ENCODE measurements at places on chromosomes 5 and 9.

GRCh38 chr5:17805227-17805825, 171.1 kb downstream of the TAF11L14 start:
- no peak for DNase-seq

DNA sequence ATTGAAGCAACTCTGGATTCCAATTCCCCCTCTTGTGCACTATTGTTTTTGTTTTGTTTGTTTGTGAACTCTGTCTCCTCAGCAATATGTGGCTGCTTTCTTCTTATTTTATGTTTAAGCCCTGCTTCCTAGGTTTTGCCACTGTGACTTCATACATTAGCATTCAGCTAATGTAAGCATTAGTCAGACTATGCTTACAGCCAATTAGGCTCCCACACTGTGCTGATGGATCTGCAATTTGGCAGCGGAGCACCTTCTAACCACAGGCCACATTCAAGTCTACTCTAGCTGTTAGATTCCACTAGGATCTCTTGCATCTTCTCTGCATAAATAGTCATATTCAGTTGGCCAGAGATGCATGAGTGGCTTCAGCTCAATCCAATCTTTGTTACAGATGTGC, 9.6 kb upstream of the BICD2 start:
- no peak for DNase-seq

DNA sequence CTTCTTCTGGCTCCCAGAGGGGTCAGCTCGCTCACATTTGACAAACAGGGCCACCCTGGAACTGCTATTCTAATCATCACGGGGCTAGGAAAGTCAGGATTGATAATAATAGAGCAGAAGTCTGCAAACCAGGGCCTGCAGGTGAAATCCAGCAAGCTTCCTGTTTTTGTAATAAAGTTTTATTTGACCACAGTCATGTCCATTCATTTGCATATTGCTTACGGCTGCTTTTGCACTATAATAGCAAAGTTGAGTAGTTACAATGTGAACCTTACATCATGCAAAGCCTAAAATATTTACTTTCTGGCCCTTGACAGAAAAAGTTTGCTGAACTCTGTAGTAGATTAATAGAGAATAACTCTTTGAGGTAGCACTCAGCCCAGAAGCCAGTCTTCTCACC, 63.2 kb upstream of the CTXN3 start:
- DNase-seq, result no peak

DNA sequence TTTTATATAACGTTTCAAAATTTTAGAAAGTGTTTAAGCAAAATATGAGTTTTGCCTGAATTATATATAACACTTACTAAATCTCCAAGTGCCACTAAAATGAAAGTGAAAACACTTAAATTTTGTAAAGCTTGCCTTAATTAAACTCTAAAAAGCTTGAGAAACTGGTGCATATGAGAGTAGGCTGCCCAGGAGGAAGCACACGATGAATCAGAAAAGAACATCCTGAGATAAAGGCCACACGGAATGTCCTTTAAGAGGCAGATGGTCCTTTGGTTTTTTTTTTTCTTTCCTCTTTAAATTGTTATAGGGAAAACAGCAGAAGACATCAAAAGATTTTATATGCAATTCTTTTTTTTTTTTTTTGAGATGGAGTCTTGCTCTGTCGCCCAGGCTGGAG, 60.3 kb downstream of the HABP4 start:
- no peak for DNase-seq

- no peak for DNase-seq
Observed at GRCh38 chr5:148209151-148209770, 6.4 kb downstream of the SPINK6 start.

DNA sequence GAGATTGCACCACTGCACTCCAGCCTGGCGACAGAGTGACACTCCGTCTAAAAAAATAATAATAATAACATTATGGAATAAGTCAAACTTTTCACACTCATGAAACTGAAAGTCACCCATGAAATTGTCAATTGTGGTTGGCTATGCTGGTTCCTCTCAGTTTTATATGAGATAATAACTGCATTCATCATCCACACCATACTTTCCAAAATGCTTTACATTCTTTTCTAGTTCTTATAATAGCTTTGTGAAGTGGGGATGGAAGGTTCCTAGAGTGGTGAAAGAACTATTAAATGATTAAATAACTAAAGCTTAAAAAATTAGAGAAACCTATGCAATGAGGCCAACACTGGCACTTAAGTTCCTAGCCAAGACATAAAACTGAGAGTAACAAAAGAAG, 12.6 kb upstream of the ASPN start:
- DNase-seq, result no peak

DNA sequence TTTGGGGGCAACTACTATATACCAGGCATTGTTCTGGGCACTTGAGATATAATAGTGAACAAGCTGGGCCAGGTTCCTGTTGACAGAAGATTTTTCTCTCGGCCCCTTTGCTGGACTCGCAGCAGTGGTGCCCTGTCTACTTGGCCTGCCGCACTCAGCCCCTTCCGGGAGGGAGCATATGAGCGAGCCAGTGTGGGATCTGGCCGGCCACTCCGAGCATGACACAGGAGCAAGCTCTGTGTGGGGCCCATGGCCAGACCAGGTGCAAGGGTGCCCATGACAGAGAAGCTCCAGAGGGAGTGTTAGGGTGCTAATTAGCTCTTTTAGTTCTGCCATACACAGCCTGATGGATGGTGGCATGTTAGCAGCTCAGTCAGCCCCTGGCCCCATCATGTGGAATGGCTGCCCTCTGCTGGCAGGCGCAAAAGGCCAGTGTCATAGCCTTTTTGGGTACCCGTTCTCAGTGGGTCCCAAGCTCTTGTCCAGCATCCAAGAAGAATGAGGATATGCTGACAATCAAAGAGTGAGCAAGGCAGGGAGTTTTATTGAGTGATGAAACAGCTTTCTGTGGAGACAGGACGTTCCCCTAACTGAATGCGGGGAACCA, 9.3 kb upstream of the KIF4B start:
- peak; percentile 11 for DNase-seq

- no peak for DNase-seq
Observed at GRCh38 chr5:174721530-174722432, 2.6 kb upstream of the MSX2 start.

DNA sequence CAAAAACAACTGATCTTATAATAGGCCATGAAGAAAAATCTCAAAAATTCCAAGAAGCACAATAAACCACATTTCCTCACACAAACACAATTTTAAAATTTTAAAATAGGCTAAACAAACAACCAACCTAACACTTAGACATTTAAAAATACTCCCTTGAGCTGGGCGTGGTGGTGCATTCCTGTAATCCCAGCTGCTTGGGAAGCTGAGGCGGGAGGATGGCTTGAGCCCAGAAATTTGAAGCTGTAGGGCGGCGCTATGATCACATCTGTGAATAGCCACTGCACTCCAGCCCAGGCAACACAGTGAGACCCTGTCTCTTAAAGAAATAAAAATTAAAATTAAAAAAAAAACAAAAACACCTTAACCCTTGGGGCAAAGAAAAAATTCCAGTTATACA, 36.9 kb upstream of the TESK1 start:
- DNase-seq, result no peak

DNA sequence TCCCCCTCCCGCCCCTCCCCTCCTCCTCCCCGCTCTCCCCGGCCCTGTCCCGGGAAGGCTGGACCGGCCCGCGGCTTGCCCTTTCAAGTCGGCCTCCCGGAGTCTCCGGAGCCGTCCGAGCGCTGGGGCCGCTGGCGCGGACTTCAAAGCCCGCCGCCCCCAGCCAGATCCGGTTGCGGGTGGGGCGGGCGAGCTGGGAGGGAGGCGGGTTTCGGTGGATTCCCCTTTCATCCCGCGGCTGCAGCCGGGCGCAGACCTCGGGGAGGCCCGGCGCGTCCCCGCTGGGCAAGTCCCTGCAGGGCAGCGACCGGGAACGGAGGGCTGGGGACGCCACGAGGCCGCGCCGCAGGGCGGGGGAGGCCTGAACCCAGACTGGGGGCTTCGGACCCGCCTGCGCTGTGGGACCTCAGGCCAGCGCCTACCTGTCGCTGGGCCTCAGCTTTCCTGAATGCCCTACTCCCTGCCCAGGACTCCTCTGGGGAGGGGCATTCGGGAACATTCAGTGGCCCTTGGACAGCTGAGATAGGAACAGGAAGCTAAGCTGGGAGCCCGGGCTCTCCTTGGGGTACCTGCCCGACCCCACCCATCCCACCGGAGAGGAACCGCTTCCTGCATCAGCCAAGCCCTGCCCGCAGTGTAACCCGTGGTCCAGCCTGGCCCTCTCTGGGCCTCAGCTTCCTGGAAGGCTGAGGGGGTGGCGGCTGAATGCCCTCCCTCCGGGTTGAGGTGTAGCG, 23.4 kb downstream of the C9orf50 start:
- peak; percentile 75 for DNase-seq

- no peak for DNase-seq
Observed at GRCh38 chr9:73074176-73074708, 77.4 kb upstream of the ANXA1 start.

DNA sequence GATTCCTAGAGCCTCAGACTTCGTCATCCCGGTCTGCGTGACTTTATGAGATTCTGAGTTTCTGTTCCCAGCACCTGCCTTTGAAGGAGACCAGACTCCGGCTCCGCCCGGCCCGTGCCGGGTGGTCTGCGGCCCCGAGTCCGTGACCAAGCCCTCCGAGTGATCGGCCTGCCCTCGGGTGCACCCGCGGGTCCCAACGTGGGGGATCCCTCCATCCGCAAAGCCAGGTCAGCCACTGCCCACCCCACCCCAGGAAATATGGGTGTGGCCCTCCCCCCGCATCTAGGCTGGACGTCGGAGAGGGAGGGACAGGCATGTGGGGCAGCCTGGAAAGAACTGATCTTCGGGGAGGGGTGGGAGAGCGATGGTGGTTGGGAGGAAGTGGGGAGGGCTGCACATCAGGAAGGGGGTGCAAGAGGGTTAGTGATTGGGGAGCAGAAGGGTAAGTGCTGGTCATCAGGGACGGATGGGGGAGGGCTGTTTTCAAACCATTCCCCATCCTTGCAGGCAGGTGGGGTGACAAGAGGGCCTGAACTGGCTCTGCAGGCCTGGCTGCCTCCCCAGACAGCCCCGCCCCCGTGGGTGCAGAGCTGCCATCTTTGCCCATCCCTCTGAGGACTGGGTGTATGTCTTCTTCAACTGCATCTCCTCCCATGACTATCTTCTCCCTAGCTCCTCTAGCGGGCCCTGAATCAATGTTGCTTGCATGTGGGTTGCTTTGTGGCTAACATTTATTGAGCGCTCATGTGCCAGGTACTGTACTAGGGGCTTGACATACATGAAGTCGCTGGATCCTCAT, 747 bp downstream of the LRSAM1 start:
- peak; percentile 68 for DNase-seq

DNA sequence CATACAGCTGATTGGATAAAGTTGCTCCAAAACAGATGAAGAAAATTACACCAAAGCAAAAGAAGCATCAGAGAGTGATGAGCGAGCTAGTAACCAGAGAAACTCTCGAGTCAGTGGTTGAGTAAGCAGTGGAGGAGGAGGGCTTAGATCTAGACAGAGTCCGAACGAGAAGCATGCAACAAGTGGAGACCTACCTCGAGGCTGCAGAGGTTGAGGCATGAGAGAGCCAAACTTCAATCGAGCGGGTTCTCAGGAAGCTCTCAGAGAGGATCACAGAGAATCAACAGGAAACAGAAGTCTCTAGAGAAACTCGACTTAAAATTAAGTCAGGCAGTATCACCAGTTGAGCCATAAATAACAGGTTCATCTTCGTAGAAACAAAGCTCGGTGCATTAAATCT, 6.1 kb downstream of the RUSC2 start:
- no peak for DNase-seq

- DNase-seq, result no peak
Observed at GRCh38 chr5:180644825-180645273, 4.6 kb downstream of the FLT4 start.

Data from GM06990 (cell line).